GM23338 (cell line): ENCODE measurements at places on chromosomes 2 and 18.

GRCh38 chr18:62914871-62915392 lies 199.6 kb downstream of the PHLPP1 start:
- no peak for DNase-seq

- DNase-seq = peak; percentile 10
These were observed 187.5 kb downstream of the LTBP1 start for GRCh38 chr2:33134086-33134771.

- no peak for DNase-seq
These were observed 14.9 kb downstream of the ITGA6 start for GRCh38 chr2:172442072-172442895.

DNA sequence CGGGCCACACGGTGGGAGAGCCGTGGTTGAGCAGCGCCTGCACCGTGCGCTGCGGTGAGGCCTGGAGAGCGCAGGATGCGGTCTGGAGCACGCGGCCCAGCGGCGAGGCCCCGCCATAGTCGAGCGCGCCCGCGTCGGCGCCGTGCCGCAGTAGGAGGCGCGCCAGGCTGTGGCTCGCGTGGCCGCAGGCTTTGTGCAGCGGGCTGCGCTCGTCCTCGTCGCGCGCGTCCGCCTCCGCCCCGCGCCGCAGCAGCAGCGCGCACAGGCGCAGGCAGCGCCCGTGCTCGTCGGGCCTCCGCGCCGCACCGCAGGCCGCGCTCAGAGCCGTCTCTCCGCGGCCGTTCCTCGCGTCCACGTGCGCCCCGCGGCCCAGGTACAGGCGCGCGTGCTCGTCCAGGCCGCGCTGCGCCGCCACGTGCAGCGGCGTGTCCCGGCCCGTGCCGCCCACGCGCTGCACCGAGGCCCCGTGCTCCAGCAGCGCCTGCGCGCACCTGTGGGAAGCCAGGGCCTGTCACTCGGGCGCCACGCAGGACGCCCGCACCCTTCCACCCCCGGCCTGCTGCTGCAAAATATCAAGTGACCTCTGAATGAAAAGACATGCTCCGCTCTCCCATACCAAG lies 46.3 kb upstream of the GBX2 start:
- no peak for DNase-seq

- no peak for DNase-seq
These were observed 1.9 kb downstream of the CMPK2 start for GRCh38 chr2:6863792-6864191.

DNA sequence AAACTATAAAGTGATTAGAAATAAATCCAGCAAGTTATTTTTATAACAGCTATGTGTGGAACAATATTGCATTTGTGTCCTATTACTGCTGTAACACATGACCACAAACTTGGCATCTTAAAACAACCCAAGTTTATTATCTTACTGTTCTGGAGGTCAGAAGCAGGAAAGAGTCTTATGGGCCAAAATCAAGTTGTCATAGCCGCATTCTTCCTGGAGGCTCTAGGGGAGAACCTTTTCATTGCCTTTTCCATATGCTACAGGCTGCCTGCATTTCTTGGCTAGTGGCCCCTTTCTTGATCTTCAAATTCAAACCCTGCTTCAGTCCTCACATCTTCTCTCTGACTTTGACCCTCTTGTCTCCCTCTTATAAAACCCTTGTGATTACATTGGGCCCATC lies 27.0 kb upstream of the HNRNPLL start:
- no peak for DNase-seq

DNA sequence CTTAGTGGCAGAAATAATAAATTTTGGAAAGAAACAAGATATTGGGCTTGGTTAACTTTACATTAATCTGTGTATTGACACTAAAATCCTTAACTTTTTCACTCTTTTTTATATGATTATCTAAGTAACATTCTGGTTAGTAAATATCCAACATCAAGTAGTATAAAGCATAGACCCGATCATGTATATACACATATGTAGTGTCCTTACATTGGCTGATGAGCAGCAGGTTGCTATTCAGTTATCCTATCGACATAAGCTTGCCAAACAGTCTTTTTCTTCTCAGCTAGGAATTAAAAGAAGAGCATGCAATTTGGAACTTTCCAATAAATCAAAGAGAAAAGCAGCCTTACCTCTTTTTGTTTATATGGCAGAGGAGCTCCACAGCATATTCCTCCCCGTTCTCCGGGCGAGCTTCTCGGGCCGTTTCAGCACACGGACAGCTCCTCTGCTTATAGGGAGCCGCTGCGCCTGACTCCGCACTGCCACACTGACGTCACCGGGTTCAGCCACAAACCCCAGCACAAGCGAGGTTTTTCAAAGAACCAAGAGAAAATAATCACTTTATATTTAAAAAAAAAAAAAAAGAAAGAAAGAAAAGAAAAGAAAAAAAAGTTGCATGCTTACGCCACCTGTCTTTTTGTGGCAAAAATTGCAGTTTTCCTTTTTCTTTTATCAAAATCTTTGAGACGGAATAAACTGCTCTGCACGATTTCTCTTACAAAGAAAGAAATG lies at the start of gene SCG2:
SCG2 (minus strand) TSS at position 430 of the 735 bp plus-strand sequence. CDS start 3,079 bp downstream, outside the sequence.
- peak; percentile 90 for DNase-seq

GRCh38 chr2:218255446-218255845 lies 5.4 kb upstream of the GPBAR1 start:
- DNase-seq = no peak

- DNase-seq = no peak
These were observed 16.2 kb downstream of the ACTG2 start for GRCh38 chr2:73908689-73909652.

DNA sequence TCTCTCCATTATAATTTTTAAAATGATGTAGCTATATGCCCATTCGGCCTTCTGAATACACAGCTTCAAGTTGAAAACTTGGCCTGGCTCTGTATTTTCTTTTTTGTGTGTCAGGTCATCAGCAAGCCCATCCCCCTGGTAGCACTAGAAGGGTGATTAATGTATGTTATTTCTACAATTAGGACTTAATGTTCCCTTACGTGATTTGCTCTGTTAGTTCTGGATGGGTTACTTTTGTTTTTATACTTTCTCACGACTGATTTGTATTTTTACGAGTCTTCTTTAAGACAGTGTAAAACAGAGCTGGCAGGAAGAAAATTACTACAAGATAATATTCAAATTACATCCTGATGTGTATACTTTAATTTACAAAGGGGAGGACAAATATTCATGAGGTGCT lies 88.4 kb upstream of the RGPD4 start:
- DNase-seq = no peak

GRCh38 chr2:221245045-221245444 lies 327.1 kb downstream of the EPHA4 start:
- DNase-seq = peak; percentile 61

DNA sequence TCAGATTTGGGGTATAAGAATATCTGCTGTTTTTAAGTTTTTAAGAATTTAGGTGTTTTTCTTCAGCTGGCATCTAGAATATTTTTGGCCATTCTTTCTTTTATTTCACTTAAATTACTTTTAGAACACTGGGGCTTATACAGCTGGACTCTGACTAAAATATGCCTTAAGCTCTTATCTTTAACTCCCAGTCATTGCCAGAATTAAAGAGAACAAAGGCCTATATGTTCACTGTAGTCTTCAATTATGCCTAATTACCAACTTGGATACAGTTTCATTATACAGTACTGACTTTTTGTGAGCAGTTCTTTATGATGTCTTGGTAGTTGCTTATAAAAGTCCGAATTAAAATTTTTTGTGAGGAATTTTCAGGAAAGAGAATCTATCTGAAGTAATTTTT lies 192.8 kb downstream of the ZNF407 start:
- no peak for DNase-seq

DNA sequence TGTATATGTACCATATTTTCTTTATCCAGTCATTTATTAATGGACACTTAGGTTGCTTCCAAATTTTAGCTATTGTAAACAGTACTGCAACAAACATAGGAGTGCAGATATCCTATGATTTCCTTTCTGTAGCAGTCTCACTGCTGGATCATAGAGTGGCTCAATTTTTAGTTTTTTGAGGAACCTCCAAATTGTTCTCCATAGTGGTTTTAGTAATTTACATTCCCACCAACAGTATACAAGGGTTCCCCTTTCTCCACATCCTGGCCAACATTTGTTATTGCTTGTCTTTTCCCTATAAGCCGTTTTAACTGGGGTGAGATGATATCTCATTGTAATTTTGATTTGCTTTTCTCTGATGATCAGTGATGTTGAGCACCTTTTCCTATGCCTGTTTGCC lies 114.3 kb downstream of the TMEM17 start:
- no peak for DNase-seq

DNA sequence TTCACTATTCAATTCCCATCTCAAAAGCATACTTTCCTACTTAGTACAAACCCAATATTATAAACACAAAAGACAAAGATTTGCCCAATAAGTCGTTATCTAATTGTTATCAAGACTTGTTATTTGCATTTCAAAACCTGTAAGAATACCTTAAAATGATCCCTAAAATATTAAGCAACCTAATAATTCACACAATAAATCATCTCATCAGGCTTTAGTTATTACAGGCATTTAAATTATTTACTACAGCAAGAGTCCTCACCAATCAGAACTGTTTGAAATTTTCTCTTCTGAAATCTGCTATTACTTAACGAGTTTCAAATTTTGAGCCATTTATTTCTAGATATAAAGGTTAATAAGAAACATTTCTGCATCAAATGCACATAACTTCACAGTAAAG lies 1.6 kb downstream of the CCDC88A start:
- DNase-seq = no peak

DNA sequence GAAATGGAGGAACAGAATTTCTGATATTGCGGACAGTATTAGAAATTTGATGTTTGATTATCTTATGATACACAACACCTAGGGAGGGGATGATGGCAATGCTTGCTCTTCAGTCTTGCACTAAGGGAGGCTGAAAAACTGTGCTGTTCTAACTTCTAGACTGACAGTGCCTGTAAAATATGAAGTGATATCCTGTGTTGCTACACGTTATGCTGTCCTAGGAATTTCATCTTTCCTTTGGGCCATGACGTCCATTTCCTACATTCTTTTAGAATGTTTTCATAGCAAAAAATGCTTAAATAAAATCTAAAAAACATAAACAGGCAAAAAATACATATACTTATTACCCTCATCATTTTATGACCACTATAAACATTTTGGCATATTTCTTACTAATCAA lies 55.3 kb downstream of the OSBPL1A start:
- DNase-seq = no peak
